ENCODE measurements at places on chromosomes 7 and 10.

DNA sequence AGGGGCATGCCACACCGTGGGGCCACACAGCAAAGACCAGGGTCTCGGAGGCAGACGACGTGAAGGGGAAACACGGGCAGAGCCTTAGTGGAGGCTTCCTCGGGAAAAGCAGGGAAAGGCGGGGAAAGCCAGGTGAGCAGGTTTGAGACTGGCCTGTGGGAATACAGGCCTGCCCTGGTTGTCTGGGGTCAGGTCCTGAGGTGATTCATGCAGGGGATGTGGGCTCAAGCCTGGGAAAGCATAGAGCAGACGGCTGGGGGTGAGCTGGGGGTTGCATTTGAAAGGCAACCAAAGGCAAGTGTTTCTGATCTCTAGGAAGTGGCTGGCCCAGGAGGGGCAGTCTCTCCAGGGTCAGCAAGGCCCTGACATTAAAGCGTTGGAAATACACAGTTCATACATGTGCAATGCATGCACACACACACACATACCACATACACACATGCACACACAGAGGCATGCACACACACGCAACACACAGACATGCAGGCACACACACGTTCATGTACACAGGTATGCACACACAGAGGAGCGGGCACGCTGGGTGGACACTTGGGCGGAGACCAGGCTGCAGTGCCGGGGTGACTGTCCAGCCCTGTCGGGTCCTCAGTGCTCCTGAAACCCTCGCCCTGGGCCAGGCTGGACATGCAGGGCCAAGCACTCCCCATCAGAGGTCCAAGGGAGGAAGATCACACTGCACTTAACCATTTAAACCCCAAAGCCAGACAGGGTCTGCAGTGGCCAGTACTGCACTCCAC is 51.8 kb downstream of the DPYSL4 start:
- no peak for DNase-seq

DNA sequence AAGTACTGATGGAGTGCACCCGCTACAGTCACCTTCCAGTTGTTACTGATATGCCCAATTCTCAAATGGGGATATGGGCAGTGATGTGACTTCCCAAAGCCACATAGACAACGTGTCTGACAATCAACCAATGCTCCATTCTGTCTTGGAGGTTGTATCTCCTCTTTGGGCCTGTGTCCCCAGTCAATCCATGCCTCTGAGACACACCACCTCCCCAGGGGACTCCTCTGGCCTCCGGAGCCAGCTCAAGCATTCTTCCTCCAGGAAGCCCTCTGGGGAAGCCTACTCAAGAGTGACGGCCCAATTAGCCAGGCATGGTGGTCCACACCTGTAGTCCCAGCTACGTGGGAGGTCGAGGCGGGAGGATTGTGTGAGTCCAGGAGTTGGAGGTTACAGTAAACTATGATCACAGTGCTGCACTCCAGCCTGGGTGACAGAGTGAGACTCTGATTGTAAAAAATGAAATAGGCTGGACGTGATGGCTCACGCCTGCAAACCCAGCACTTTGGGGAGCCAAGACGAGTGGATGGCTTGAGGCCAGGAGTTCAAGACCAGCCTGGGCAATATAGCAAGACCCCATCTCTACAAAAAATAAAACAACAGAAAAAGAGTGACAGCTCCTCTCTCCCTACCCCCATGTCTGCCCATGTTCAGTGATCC is 99.5 kb upstream of the TNRC18 start:
- no peak for DNase-seq

DNA sequence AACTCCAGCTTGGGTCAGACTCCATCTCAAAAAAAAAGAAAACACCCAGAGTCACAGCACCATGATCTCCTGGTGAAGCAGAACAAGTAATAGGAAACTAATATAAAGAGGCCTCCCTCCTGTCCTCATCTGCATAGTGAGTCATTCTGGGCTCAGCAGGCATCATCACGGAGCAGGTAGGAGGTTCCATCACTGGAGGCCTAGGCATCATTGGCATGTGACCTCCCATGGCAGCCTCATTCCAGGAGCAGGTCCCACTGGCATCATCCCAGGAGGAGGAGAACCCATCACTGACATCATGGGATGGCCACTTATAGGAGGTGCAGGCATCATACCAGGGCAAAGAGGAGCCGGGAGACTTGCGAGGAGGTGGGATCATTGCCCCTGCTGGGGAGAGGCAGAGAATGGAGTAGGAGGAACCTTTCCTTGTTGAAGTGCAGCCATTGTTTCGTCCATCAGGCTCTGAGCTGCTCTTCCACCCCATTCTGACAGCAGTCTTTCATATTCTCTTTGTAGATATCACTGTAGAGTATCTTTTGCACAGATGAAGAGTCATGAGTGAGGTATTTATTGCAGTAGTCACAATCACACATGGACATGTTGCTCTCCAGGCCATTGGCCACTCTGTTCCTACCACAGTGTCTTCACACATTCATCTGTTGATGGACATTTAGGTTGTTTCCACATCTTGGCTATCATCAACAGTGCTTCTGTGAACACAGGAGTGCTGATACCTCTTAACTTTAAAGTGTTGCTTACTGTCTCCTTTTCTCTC is 73.8 kb downstream of the OSBPL3 start:
- no peak for DNase-seq

DNA sequence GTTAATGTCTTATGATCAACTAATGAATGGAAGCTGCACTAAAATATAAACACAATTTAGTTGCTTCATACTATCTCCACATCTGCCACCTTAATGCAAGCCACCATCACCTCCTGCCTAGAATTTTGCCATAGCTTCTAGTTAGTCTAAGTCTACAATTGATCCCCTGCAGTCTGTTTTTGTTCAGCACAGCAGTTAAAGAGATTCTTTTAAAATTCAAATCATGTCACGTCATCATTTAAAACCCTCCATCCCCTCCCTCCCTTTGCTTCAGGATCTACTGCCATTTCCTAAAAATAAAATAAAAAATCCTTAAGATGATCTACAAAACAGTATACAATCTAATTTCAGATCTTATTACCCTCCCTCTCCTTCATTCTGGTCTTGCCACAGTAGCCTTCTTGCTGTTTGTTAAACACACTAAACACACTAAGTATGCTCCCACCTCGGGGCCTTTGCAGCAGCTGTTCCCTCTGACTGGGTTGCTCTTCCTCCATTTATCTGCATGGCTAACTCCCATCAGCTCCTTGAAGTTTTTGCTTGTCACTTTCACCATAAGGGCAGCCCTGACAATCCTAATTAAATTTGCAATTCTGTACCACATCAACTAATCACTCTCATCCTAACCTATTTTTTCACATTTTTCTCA is 97.0 kb upstream of the FOXP2 start:
- DNase-seq: no peak

DNA sequence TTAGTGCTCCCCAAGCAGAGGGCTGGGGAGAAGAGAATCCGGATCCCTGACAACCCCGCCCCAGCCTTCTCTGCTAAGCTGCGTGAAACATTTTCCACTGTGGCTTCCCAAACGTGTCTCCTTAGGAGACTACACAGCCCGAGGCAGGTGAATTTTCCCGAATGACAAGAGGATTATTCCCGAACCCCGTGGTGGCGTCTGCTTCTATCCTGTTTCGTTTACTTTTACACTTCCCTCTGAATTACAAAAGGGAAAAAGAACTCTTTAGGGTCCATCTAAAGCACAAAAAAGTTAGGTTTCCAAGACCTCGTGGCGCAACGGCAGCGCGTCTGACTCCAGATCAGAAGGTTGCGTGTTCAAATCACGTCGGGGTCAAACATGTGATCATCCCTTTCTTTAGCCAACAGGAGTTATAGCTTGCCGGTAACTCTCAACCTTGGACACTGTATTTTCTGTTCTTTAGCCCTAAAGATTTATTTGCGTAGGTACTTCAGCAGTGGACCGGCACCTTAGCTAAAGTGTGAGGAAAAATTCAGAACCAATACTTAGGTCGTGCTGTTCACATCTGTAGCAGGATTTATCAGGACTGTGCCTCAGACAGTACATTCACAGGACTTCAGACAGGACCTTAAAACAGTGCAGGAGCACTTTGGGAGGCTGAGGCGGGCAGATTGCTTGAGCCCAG is 3.2 kb upstream of the ZNF789 start:
- no peak for DNase-seq

- no peak for DNase-seq
Measured at GRCh38 chr10:51615764-51616298, 83.6 kb downstream of the CSTF2T start.

DNA sequence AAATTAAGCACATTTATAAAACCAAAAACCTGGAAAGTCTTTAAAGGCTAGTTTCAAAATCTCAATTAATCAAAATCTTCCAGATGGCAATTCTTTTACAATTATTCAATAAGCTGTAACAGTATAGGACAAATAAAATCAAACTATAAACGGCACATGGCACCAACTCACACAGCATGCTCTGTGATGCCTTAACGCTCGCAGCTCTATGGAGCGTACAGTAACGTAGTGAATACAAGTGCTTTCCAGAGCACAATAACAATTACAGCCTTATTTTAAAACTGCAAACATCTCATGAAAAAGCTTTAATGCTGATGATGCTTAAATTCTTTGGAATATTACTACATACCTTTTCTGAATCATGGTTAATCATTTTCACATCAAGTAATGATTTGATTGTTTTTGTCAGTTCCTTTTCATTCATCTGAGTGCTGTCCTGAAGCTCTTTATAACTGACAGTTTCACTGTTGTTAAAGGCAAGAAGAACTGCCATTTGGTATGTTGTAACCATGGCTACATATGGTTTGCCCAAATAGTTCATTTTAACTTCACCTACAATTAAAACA is 74.2 kb downstream of the CUL2 start:
- no peak for DNase-seq

GRCh38 chr10:288316-289200 is 153.3 kb downstream of the ZMYND11 start:
- DNase-seq: no peak

GRCh38 chr7:42217053-42217452 is 20.0 kb downstream of the GLI3 start:
- DNase-seq: no peak

DNA sequence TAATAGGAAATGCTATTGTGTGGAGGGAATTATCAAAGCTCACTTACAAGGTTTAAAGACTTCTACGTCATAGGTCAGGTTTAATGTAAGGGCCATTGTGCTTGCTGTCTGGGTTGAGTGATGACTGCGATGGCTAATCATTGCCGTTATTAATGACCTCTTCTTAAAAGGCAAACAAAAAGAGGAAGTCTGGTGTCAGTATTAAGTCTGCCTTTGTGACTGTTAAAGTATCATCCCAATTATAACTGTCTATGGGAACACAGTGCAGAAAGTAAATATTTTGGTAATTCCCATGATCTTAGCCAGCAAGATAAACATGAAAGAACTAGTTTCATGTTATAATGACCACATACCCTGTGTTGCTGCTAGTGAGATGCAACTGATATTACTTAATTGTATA is 382.4 kb downstream of the BBS9 start:
- no peak for DNase-seq

GRCh38 chr7:64876792-64877713 is 26.0 kb upstream of the ZNF273 start:
- peak; percentile 49 for DNase-seq
